Ureter (tissue), 1 donor: ENCODE measurements at places on chromosomes 6 and 20.

- no peak for DNase-seq
Observed at GRCh38 chr6:84348801-84349200, 121.4 kb upstream of the CEP162 start.

DNA sequence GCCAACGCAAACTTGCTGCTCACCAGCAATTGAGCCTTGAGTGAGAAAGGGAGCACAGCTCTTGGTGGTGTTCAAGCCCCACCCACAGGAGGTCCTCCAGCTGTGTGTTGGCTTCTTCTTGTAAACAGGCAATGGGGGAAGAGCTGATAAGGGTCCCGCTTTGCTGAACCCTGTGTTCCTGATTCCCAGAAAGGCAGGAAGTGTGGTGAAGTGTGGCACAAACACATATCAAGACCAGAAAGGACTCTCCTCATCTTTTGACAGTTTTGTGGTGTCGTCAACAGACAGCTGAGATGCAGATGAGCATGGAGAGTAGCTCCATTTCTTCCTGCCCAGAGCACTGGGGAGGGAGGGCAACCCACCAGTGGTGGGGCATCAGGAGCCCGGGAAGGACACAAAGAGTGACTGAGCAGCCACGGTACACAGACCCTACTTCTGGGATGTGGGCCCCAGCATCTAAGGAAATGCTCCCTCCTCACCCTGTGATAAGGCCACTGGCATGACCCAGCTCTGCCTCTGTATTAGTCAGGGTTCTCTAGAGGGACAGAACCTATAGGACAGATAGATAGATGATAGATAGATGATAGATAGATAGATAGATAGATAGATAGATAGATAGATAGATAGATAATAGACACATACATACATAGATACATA lies 188.9 kb upstream of the TAB2 start:
- DNase-seq, result no peak

DNA sequence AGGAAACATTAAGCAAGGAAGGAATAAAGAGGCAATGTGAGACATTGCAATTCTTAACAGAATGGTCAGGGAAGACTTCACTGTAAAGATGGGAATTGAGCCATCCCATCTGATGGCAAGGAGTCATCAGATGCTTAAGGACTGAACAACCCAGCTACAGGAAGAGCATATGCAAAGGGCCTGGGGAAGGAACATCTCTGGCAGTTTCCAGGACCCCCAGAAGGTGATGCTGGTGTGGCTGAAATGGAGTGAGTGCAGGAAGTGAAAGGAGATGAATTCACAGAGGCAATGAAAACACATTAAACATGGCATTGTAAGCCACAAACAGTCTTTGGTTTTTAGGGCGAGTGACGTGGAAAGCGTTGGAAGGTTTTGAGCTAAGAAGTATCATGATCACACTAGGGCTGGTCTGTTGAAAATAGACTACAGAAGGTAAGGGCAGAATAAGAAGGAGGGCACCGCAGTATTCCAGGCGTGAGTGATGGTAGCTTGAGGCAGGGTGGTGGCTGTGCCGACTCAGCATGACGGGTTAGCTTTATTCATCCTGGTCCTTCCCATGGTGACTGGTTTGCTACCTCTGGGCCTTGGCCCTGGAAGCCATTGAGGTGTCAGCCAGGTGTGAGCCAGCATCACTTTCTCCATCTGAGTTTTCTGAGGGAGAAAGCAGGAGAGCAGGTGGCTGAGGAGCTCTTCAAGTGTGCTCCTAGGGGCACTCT lies 6.8 kb downstream of the BTN2A1 start:
- no peak for DNase-seq

DNA sequence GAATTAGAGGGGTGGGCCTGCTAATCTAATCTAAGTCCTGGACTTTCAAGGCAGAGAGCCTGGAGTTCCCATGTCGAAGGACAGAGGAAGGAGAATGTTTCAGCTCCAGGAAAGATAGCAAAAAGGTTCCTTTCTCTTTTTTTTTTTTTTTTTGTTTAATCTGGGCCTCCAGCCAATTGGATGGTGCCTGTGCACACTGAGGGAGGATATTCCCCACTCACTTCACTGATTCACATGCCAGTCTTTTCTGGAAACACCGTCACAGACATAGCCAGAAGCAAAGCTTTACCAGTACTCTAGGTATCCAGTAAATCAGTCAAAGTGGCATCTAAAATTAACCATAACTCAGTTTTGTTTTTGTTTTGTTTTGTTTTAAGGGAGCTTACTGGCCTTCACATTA lies 721.1 kb downstream of the TENT5A start:
- DNase-seq, result no peak

DNA sequence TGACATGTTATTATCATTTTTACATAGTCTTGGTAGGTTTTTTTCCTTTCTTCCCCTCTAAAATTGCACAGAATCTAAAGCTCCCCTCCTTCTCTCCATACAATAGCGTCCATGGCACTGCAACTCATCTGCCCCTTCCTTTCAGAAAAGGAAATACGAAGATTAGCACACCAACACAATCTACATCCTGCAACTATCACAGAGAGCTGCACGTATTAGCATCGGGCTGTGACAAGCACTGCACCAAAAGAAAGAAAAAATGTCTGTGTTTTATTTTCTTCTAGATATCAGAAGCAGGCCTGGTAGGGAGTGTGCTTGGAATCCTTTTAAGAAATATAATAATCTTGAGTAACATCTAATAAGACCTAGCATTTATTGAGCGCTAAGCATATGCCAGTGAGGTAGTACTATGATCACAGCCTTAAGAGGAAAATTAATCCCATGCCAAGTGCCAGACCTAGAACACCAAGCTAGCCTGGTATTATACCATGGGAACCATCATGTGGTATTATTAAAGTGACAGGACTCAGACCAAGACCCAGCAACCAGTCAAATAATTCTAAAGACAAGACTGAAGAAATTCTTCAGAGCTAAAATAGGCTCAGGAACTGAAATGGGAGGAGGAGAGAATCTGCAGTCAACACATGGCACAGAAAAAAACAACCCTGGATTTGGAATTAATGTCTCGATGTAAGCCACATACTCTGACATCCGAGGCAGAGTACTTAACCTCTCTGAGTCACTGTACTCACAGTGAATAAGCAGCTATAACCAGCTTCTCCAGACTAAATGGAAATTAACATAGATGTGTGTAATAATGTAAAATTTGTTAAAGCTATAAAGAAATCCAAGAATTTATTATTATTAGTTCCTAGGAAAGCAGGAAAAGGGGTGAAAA lies 124.3 kb downstream of the IPCEF1 start:
- no peak for DNase-seq

DNA sequence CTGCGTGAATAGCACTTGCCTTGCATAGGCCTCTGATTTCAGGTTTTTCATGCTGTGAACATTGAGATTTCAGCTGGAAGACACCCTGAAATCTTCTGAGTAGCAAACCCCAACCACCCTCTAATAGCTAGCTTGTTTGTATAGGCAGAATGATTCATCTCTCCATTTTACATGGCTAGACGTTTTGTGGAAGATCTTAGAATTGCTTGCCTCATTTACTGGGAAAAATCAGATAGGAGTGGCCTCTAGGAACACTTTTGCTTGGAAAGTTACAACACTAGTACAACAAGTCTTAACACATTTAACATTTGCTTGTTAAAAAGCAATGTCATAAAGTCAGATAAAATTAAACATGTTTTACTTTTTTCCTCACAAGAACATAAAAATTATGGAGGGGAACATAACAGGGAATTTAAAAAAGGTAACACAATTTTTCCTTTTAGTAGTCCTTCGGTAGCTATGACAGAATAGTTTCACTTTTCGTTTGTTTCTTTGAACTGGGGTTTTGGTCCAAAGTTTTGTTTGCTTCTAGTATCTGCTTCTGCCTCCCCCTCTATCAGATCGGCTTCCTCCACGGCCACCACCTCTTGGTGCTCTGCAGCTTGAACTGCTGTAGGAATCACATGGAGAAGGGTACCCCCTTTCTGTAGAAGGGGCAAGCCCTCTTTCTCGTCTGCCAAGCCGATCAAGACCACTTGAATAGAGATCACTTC lies 102.2 kb upstream of the PTCHD4 start:
- no peak for DNase-seq

GRCh38 chr6:112016320-112016719 lies 37.6 kb upstream of the CCN6 start:
- no peak for DNase-seq

DNA sequence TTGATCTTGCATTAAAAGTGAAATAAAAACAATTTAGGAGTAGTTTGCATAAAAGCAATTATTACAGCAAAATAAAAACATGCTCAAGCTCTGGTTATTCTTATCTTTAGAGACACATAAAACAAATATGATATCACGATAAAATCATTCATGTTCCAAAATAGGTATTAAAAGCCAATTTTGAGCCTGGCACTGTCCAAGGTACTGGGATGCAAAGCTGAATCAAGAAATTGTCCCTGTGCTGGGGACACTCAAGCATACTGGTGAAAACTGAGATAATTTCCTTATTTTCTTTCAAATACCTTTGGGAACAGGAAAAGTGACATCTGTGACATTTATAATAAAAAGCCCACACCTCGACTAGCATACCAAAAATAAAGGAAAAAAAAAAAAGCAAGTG lies 931 bp upstream of the MTCL3 start:
- DNase-seq, result no peak

DNA sequence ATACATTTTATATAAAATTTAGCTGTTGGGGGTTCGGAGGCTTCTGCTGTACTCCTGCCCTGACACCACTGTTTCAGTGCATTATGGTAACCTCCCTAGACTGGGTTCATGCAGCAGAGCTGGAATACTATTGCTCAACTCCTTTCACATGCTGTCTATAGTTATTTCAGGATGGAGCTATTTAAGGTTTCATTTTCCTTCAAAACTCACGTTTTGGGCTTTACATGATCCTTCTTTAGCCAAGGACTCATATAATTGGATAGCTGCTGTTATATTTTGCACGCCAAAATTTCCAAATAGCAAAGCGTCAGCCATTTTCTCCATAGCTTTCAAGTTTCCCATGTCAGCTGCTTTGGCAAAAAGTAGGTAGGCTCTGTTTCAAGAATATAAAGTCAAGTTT lies 76.8 kb downstream of the SEL1L2 start:
- DNase-seq, result no peak

- DNase-seq, result no peak
Observed at GRCh38 chr20:52971498-52972189, 514 bp upstream of the TSHZ2 start.

- no peak for DNase-seq
Observed at GRCh38 chr20:13298692-13299373, 77.8 kb downstream of the ISM1 start.

GRCh38 chr20:10551732-10552724 lies 116.9 kb downstream of the SLX4IP start:
- no peak for DNase-seq

DNA sequence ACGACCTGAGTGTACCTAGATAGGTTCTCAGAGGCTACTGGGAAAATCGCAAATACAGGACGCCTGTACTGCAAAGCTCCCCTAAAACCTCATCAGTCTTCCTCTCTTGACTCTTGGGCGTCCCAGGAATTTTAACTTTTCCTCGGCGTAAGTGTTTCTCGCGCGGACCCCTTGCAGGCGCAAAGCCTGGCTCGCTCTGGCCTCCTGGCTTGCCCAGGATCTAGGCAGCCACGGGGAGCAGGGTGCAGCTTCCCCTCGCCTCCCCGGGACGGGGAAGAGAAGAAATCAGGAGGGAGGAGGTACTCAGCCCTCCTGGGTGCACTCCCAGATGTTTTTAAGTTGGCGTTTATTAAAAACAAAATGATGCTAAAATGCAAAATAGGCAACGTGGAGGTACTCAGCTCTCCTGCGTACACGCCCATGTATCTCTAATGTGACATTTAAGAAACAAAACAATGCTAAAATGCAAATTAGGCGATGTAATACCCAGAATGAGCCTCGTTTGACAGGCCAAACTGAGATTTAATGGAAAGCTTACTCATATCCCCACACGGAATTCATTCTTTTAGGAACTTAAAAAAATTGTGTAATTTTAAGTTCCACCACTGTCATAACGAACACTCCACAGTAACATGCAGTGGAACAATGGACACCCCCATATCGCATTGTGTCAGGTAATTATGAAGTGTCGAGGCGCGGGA lies 1.6 kb upstream of the SOBP start:
- DNase-seq, result no peak

DNA sequence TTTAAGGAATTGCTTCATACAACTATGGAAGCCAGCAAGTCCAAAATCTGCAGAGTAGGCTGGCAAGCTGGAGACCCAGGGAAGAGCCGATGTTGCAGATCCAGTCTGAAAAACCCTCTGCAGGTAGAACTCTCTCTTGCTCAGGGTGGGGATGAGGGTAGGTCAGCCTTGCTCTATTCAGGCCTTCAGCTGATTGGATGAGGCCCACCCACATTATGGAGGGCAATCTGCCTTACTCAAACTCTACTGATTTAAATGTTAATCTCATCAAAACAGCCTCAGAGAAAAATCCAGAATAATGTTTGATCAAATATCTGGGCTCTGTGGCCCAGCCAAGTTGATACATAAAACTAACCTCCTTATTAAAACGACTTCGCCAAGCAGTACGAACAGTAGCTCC lies 29.7 kb upstream of the RNF24 start:
- peak; percentile 25 for DNase-seq

DNA sequence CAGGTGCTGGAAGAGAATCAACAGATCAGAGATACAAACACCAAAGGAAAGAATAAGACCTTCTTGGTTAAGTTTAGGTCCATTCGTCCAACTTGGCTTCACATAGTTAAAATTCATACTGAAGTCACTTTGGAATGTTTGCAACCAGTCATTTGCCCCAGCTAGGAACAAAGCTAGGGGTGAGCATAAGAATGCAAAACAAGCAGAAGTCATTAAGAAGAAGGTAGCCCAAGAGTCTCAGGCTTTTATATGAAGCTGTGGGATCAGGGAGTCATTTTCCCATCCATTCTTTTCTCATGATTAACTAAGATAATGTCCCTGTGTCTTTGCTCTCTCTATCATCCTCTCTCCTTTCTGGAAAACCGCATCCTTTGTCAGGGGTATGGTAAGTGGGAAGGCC lies 51.5 kb upstream of the TMEM170B start:
- DNase-seq, result no peak

- no peak for DNase-seq
Observed at GRCh38 chr20:50220093-50220893, 29.7 kb downstream of the CEBPB start.

GRCh38 chr6:84979541-84979940 lies 215.1 kb upstream of the TBX18 start:
- no peak for DNase-seq

DNA sequence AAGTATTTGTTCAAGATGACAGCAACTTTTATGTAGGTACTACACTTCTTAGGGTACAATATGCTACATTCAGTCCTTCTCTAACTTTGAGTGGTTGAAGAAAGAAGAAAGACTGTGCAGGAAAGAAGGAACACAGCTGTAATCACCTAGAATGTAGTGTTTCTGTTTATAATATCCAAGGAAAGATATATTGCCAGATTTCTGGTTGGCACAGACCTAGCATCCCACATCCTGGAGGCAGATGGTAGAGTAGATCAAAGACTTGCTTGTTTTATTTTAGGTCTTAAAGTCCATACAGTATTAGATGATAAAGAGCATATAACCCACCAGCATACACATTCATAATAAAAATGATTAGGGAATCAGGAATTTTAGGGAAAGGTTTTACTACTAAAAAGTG lies 13.3 kb upstream of the FABP7 start:
- no peak for DNase-seq

GRCh38 chr6:14804785-14805210 lies 441.1 kb upstream of the JARID2 start:
- peak; percentile 76 for DNase-seq

GRCh38 chr6:40844246-40844645 lies 194.8 kb downstream of the UNC5CL start:
- DNase-seq, result no peak
